ENCODE measurements at places on chromosomes 11 and 22. TPM values are rescaled to one million over a fixed set of nuclear protein-coding genes. Genes with fewer than 3 reads are reported as not detected.

Gene TEX54
- total RNA-seq: not detected

Gene TRIM49D1
- not detected for total RNA-seq

Gene ZP1
- not detected for total RNA-seq

Gene SYNGR1
- 15.0 TPM for total RNA-seq

Gene UPK3A
- total RNA-seq: not detected

GRCh38 chr22:19196841-19197612 lies 18.5 kb upstream of the SLC25A1 start:
- no peaks in the 10 kb centered on the region for H3K27me3 ChIP-seq
- H3K4me3 ChIP-seq: no peak overlapping the region
- H3K4me1 ChIP-seq: no peaks in the 10 kb centered on the region
- no peaks in the 10 kb centered on the region for H3K36me3 ChIP-seq
- DNase-seq: no peak

GRCh38 chr11:101866619-101867491 lies 48.0 kb upstream of the CEP126 start:
- H3K27ac ChIP-seq: no peak overlapping the region
- DNase-seq: no peak

- no peaks in the 10 kb centered on the region for H3K27me3 ChIP-seq
- no peak overlapping the region for H3K4me3 ChIP-seq
- no peak for DNase-seq
Observed at GRCh38 chr11:29309992-29310391, 706.8 kb downstream of the KCNA4 start.

DNA sequence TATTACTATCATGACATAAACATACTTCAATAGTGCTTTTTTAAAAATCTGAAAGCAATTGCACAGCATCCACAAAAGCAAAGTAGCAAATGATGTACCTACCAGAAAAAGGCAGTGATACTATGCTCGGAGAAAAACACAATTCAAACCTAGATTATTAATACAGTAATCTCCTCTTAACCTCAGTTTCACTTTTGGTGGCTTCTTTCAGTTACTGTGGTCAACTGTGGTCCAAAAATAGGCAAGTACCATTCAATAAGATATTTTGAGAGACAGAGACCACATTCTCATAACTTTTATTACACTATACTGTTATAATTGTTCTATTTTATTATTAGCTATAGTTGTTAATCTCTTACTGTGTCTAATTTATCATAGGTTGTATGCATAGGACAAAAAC lies 20.8 kb downstream of the KCNA4 start:
- no peaks in the 10 kb centered on the region for H3K27me3 ChIP-seq
- H3K36me3 ChIP-seq: no peaks in the 10 kb centered on the region
- no peak overlapping the region for H3K4me3 ChIP-seq
- DNase-seq: no peak
- no peak overlapping the region for H3K27ac ChIP-seq
- H3K4me1 ChIP-seq: no peaks in the 10 kb centered on the region

DNA sequence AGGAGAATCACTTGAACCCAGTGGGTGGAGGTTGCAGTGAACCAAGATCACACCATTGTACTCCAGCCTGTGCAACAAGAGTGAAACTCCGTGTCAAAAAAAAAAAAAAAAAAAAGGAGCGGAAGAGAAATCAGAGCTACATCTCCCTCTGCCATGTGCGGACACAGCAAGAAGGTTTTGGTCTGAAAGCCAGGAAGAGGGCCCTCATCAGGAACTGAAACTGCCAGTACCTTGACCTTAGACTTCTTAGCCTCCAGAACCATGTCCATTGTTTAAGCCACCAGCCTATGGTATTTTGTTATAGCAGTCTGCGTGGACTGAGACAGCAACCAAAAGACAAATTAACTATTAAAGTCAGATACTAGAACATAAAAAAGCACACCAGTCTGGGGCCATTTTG lies 41.6 kb downstream of the KREMEN1 start:
- no peak for DNase-seq
- no peak overlapping the region for H3K4me3 ChIP-seq
- H3K4me1 ChIP-seq: no peaks in the 10 kb centered on the region
- no peaks in the 10 kb centered on the region for H3K36me3 ChIP-seq
- H3K27me3 ChIP-seq: no peaks in the 10 kb centered on the region

DNA sequence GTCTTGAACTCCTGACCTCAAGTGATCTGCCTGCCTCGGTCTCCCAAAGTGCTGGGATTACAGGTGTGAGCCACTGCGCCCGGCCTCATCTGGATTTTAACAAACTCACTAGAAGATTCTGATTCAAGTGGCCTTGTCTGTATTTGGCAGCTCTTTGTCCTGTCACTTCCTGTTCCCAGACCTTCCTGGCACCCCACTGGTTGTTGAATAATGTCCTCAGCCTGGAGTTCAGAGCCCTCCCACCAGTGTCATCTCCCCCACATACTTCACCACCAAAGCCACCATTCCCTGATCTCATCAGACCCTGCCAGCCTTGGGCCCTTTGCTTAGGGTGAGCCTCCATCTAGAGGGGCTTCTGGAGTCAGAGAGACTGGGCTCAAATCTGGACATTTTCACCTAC lies 3.3 kb downstream of the PELI3 start:
- no peak overlapping the region for H3K27ac ChIP-seq
- H3K4me1 ChIP-seq: no peaks in the 10 kb centered on the region
- H3K36me3 ChIP-seq: no peaks in the 10 kb centered on the region

DNA sequence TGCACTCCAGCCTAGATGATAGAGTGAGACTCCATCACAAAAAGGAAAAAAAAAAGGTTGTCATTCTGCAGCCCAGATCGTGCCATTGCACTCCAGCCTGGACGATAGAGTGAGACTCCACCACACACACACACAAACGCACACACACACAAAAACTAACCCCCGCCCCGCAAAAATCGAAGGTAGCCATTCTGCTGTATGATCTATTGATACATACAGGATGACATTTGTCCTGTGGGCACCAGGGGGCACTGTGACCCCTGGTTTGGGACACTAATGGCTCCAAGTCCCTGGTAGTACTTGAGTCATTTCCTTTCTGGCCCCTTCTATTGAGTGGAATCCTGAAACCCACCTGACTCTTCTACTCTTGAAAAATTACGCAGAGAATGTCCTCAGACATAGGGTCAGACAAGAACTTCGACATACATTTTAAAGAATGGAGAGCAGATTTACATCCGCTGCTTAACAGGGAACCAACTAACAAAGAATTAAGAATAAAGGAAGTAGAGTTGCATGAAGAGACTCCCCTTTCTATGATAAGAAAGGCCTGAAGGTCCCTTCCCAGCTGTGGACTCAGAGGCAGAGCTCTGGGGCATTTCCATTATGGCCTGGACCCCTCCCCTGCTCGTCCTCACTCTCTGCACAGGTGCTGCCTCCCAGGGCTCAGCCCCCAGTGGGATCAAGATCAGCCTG lies 35.0 kb upstream of the PRAME start:
- no peak overlapping the region for H3K4me3 ChIP-seq
- DNase-seq: peak; percentile 70
- no peaks in the 10 kb centered on the region for H3K27me3 ChIP-seq
- no peaks in the 10 kb centered on the region for H3K36me3 ChIP-seq
- H3K4me1 ChIP-seq: no peaks in the 10 kb centered on the region

Data from pancreas (tissue), 10 donors.